ENCODE measurements at places on chromosomes 5 and 9. TPM values are rescaled to one million over a fixed set of nuclear protein-coding genes. Genes with fewer than 3 reads are reported as not detected.

Gene DMAC1
- 11.9 TPM for total RNA-seq

Gene MAMDC2
- total RNA-seq: 16.0 TPM

Gene SLC6A3
- total RNA-seq: not detected

Gene DYNC2I2
- total RNA-seq: 71.9 TPM

Gene GZMA
- not detected for total RNA-seq

Gene SOX30
- not detected for total RNA-seq

Data from glomerular endothelial cell (primary cell).